DMS53 (cell line): ENCODE measurements at places on chromosomes 1 and 21.

GRCh38 chr1:21951226-21951870 lies 14.2 kb upstream of the HSPG2 start:
- no peak for DNase-seq

DNA sequence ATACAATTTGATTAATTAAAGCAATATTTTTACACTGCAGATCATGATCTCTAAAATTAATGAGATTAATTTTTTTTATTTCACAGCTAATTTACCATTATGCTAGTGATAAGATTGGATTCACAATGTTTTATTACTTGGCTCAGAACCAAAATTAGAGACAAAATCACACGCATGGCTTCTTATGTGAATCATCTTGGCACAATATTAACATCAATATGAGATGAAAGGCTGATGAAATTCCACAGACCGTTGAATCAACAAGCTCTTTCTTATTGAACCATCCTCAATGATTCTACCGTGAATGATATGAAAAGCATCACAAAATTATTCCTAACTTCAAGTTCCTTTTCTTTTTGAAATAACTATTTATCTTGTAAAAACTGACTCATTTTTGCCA lies 544.9 kb downstream of the KCNT2 start:
- DNase-seq: peak; percentile 55

DNA sequence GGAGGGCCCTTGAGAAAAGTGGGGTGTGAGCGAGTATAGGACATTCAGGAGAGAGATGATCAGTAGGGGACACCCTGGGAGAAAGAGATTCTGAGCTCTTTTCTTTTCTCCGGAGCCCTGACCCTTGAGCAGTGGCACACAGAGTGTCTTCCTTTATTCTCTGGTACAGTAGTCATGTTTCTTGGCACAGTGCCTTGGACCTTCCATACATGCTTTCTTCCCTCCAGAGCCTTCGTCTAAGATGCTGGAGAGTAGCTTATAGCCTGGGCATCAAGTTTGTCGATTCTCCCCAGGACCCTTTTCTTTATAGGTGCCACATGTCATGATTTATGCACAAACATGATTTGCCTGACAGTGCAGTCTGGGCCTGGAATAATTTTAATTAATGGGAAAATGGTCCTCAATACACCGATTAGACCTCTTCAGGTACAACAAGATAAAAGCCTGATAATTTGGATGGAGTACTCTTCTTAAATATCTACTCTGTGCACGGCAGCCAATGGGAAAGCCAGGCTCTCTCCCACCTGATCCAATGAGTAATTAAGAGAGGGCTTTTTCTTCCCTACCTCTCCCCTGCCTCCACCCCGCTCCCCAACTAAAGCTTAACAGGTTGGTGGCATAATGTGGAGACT lies at the start of gene TBX19:
TSS of gene TBX19 (plus strand) at position 582 of the 632 bp plus-strand sequence. CDS start 214 bp downstream, outside the sequence.
- DNase-seq: no peak

DNA sequence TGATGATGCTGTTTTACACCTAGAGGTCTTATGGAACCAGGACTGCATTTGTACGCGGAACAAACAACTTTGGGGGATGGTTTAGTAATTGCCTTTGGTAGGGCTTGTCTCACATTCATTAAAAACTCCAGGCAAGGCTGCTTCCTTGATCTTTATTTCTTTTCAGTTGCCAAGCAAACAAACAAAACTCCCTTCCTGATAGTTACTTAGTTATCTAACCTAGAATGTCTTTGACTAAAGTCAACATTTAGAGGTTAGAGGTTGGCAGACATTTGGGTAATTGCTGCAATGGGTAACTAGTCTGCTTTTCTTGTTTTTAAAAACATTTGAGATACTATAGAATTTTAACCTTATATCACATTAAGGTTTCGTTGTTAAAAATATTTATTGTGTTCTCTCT lies 500.9 kb upstream of the PTBP2 start:
- DNase-seq: peak; percentile 22
